Kidney (tissue), 22 donors: ENCODE measurements at places on chromosomes 16 and 17. TPM values are rescaled to one million over a fixed set of nuclear protein-coding genes. Genes with fewer than 3 reads are reported as not detected.

The KRT17 gene
- 11.1 TPM for total RNA-seq

The RNF135 gene
- 27.8 TPM for total RNA-seq

The MT1A gene
- total RNA-seq = 19.8 TPM

The CDH8 gene
- 0.19 TPM for total RNA-seq

The SLFN12 gene
- 13.3 TPM for total RNA-seq

The LITAFD gene
- not detected for total RNA-seq

The DNAH2 gene
- total RNA-seq = 0.66 TPM

DNA sequence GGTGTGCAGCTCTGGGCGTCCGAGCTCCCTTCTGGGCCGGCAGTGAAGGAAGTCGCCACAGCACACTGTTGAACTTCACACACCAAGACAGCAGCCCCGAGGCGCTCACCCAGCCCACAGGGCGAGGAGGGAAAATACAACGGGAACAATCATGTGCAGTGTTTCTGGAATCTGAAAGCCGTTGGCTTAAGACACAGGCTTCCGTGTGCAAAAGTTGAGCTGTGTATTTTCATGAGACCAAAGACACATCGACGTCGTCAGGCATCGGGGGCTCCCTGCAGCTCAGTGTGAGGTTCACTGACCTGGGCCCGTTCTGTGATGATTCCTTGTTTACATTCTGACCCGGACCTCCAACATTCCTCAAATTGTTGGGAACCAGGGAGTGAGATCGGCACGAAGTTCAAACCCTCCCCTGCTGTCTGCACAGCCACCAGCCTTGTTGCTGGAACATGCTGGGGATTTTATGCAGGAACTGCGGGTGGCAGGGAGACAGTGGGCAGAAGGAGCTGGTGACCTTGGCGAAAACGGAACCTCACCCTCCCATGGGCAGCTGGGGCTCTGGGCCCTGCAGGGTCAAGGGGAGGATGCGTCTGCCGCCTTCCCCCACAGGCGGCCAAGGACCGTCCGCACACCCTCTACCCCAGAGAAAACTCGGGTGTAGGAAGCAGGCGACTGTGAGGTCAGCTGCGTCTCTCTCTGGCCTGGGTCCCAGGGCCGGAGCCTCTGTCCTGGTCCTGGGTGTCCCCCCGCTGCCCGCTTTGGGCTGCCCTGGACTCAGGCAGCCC is 72.2 kb downstream of the METRNL start:
- DNase-seq = peak; percentile 56
- no peak overlapping the region for H3K4me3 ChIP-seq
- no peaks in the 10 kb centered on the region for H3K4me1 ChIP-seq
- H3K36me3 ChIP-seq = no peaks in the 10 kb centered on the region

GRCh38 chr16:87602001-87602775 is at the start of gene JPH3:
TSS of gene JPH3 (plus strand) at chr16:87602508. CDS start at chr16:87603147, 639 bp downstream.
- peaks cover 45% of the 10 kb centered on the region for H3K27me3 ChIP-seq
- H3K4me3 ChIP-seq = no peak within 1 kb of the TSS
- no peak for DNase-seq

DNA sequence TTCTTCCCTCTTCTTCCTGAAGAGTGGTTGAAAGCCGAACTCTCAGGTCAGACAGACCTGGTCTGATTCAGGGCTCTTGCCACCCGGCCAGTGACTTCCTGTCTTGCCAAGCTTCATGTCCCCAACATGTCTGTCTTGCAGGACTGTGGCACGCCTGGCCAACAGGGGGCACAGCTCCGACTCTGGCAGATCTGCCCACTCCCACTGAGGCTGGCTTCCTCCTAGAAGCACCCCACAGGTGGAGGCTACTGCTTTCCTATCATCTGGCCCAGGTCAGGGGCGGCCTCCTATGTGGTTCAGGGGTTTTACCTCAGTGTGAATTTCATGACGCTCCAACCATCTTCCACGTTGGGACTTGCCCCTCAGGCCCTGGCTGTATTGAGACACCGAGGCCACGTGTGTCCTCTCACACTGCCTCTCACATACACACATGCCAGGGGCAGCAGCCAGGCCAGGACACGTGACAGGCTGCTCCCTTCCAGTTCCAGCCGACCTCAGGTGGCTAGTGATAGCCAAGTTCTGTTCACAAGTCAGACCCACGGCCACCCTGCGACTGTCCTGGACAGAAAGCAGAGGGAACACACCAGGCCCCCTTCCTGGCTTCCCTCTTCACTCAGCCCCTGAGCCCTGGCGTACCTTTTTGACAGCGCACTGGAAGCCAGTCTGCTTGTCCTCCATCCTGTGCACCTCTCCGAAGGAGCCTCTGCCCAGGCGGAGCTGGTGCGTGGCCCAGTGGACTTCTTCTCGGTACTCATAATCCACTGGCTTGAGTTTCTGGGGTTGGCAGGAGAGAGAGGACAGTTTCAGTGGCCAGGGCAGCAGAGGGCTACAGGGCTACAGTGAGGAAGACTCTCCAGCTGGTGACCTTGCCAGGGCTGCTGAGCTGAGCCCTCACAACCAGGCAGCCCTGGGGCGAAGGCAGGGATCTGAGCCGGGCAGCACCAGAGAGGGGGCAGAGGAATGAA is 22.6 kb upstream of the SPATA32 start:
- no peak overlapping the region for H3K27ac ChIP-seq
- H3K36me3 ChIP-seq = peaks cover 2% of the 10 kb centered on the region
- no peaks in the 10 kb centered on the region for H3K27me3 ChIP-seq
- H3K4me1 ChIP-seq = peaks cover 12% of the 10 kb centered on the region

- H3K4me3 ChIP-seq = no peak overlapping the region
- H3K27me3 ChIP-seq = no peaks in the 10 kb centered on the region
- H3K36me3 ChIP-seq = peaks cover 6% of the 10 kb centered on the region
Observed at GRCh38 chr17:37118366-37119137, 169.8 kb downstream of the AATF start.

DNA sequence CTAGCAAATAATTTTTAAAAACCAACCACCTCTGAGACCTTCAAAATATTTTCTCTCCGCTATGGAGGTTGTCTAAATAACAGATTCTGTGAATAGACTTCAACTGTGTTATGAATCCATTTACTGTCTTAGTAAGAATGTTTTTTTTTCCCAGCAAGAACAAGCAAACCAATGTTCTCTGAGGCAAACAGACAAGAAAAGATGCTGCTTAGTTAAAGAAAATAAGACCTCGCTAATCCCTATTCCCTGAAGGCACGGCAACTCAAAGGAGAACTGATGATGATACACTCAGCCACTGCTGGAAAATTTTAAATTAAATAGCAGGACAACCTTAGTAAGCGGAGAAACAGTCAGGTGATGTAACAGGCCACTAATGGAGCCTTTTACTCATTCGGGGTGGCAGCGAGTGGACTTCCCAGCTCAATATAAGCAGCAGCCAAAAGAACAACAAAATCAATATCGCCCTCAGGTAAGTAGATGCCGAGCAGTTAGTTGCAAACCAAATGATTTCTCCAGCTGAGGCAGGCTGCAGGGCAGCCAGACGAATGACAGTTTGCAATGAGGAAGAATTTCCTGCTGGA is 81.8 kb downstream of the CPPED1 start:
- no peak overlapping the region for H3K4me3 ChIP-seq
- no peaks in the 10 kb centered on the region for H3K4me1 ChIP-seq

- no peaks in the 10 kb centered on the region for H3K36me3 ChIP-seq
- H3K4me3 ChIP-seq = no peak overlapping the region
- no peak overlapping the region for H3K27ac ChIP-seq
- no peaks in the 10 kb centered on the region for H3K4me1 ChIP-seq
- DNase-seq = no peak
Observed at GRCh38 chr16:7612671-7613070, 280.0 kb downstream of the RBFOX1 start.

- H3K4me3 ChIP-seq = no peak overlapping the region
- DNase-seq = peak; percentile 34
- peaks cover 15% of the 10 kb centered on the region for H3K36me3 ChIP-seq
- H3K4me1 ChIP-seq = no peaks in the 10 kb centered on the region
Observed at GRCh38 chr17:75950855-75951554, 10.2 kb upstream of the FBF1 start.

DNA sequence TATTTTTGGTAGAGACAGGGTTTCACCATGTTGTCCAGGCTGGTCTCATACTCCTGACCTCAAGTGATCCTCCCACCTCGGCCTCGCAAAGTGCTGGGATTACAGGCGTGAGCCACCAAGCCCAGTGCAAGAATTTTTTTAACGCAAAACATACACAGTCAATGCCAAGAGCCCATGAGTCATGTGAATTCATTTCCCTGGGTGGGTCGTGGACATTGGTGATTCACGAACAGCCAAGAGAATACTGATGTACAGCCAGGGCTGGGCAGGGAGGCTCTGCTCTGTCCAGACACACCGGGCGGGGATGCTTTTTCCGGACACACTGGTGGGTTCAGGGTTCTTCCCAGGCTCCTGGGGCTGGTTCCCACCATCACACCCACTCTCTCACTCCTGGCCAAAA is 17.7 kb downstream of the SLC38A8 start:
- H3K4me1 ChIP-seq = no peaks in the 10 kb centered on the region
- no peak overlapping the region for H3K27ac ChIP-seq

DNA sequence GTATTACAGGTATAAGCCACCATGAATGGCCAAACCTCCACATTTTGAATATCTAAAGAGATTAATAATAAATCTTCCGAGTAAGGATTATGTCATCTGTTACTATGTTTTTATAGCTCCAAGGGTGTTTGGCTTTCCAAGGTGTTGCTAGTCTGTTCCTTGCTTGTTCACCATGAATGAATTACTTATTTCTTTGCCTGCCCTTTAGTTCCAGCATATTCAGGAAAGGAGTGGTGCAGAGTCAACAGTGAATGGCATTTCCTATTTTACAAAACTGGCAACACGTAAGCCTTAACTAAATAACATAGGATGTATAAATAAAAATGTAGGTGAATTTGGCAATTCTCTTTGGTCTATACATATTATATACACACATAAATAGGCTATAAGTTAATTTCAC is 70.3 kb downstream of the MYO1D start:
- H3K4me3 ChIP-seq = no peak overlapping the region
- H3K4me1 ChIP-seq = no peaks in the 10 kb centered on the region
- H3K36me3 ChIP-seq = no peaks in the 10 kb centered on the region
- H3K27me3 ChIP-seq = no peaks in the 10 kb centered on the region
- DNase-seq = no peak

GRCh38 chr16:25034911-25035310 is 19.7 kb upstream of the ARHGAP17 start:
- H3K27me3 ChIP-seq = no peaks in the 10 kb centered on the region
- H3K4me1 ChIP-seq = peaks cover 3% of the 10 kb centered on the region
- H3K27ac ChIP-seq = no peak overlapping the region
- no peaks in the 10 kb centered on the region for H3K36me3 ChIP-seq

DNA sequence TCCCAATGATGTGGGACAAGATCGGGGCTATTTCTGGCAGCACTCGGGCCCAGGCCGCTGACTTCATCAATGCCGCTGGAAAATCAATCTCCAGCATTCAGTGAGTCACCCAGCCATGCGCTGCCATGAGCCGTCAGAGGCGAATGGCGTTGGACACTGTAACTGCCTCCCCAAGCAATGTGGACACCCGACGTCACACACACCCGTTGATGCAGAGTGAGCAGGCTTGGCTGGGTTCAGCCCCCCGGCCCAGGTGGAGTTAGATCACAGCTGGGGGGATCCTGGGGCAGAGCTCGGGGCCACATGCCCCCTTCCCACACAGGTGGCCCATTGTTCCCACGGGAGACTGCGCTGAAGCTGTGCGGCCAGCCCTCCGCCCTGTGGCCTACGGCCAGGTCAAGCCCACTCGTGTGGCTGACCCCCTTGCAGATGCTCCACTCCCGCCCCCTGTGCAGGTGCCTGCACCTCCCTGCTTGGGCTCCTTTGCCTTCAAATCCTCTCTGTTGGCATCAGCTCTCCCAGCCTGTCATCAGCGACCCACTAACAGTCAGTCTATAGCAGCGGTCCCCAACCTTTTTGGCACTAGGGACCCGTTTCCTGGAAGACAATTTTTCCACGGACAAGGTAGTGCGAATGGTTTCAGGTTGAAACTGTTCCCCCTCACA is 89.9 kb downstream of the TBC1D16 start:
- DNase-seq = peak; percentile 6
- no peaks in the 10 kb centered on the region for H3K27me3 ChIP-seq
- no peak overlapping the region for H3K4me3 ChIP-seq
- H3K36me3 ChIP-seq = no peaks in the 10 kb centered on the region

DNA sequence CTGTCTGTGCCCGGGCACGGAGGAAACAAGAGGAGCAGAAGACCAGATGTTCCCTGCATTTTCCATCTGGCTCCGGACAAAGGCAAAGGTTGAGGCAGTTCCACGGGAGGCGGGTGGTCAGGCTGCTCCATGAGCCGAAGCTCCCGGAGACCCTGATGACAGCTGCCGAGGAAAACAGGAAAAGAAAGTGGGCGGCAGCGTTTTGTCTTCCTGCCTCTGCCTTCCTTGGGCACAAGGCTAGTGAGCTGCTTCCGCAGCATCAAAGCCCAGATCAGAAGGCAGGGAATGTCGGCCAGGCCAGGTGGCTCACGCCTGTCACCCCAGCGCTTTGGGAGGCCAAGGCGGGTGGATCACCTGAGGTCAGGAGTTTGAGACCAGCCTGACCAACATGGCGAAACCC is 16.2 kb downstream of the SLC43A2 start:
- no peak overlapping the region for H3K4me3 ChIP-seq
- no peaks in the 10 kb centered on the region for H3K36me3 ChIP-seq
- no peak overlapping the region for H3K27ac ChIP-seq

GRCh38 chr17:7258731-7259554 is 3.3 kb downstream of the CLDN7 start:
- H3K27ac ChIP-seq = peak overlapping the region; percentile 66
- H3K4me3 ChIP-seq = no peak overlapping the region
- no peak for DNase-seq

GRCh38 chr17:4716081-4716480 is 5.6 kb downstream of the ARRB2 start:
- H3K36me3 ChIP-seq = no peaks in the 10 kb centered on the region
- H3K4me3 ChIP-seq = no peak overlapping the region
